ENCODE measurements at places on chromosomes 3 and 15.

DNA sequence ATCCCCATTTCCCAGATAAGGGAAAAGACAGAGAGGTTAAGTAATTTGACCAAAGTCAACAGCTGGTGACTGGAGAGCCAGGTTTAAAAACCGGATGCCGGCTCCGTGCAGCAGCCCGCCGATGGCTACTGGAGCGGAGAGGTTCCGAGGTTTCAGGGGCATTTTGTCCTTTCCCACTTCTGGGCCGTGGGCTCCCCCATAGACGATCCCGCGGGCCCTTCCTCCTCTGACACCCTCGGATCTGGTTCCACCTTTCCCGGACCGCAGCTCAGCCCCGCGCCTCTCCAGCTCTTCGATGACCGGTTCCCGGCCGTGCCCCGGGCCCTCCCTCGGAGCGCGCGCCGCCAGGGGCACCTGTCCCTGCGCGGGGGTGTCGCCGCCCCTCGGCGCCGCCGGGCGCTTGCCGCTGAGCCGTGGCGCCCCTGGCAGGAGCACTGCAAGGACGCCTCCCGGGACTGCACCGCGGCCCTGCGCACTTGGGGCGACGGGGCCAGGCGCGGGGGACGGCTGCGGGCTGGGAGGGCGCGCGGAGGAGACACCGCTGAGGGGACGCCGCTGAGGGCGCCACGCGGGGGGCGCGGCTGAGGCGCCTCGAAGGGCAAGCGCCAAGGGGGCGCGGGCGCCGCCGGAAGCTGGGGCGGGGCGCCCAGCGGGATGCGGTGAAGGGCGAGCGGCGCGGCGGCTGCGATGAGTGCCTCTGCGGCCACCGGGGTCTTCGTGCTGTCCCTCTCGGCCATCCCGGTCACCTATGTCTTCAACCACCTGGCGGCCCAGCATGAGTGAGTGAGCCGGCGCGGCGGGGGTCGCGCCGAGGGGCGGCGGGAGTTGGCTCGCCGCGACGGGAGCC is at the start of gene TM6SF1:
TM6SF1 (plus strand) TSS at position 652 of the 847 bp plus-strand sequence; CDS start at position 688, 36 bp downstream.
- no peak for DNase-seq

DNA sequence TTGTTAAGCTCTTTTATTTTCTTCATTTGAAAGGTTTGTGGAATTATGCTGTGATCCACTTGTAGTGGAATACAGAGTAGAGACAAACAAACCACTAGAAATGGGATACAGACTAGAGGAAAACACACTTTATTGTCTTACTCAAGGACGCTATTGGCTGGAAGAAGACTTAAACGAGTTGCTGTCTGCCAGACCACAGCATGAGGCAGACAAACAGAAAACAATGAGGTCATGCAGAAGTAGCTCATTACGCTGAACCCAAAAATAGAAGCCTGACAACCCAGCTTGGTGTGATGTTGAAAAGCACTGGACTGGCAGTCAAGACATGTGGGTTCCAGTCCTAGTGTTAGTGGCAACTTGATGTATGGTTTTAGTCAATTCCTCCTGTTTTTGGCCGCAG is 62.4 kb upstream of the P3H2 start:
- DNase-seq, result no peak

DNA sequence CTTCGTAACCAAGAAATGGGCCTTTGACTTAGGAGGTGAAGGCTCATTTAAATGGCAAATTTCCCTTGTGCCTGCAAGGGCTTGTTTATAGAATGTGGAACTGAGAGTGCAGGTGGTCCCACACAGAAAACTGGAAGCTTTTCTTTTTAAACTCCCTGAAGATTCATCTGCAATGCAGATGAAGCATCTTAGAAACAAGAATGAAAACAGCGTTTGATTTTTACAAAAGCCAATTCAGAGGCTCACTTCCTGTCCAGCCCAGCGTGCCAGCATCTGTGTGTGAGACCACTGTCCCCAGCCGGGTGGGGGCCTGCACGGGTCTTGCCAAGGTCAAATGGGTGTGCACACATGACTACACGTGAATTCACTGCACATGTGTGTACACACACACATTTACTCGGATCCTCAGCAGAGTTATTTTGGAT is 94.7 kb downstream of the LINGO1 start:
- no peak for DNase-seq

DNA sequence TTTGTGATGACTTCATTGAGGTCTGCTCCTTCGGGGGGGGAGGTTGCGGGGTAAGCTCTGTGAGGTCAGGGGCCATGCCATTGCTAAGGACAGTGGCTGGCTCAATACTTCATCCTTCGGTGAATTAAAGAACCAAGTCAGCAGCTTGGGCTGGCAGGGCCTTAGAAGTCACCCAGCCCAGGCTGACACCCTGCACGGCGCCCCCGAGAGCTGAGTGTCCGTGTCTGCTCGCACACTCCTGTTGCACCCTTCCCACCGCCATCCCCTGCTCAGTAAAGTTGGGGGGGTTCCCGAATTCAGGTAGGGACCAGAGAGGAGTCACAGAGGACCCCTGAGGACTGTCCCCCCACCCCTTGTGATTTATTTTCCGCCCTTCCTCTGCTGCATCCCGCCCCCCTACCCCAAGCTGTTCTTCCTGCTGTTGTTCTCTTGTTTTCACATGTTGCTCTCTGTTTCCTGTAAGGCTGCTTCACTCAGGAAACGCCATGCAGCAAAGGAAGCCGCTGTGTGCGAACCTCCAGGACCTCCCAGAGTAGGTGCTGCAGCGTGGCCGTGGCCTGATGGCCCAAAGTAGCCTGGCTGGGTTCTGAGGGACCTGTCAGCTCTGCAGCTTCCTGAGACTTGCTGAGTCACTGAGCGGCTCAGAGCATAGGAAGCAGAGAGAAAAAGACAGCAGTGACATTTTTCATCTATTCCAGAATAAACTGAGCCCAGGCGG is 14.4 kb downstream of the EFCC1 start:
- no peak for DNase-seq

DNA sequence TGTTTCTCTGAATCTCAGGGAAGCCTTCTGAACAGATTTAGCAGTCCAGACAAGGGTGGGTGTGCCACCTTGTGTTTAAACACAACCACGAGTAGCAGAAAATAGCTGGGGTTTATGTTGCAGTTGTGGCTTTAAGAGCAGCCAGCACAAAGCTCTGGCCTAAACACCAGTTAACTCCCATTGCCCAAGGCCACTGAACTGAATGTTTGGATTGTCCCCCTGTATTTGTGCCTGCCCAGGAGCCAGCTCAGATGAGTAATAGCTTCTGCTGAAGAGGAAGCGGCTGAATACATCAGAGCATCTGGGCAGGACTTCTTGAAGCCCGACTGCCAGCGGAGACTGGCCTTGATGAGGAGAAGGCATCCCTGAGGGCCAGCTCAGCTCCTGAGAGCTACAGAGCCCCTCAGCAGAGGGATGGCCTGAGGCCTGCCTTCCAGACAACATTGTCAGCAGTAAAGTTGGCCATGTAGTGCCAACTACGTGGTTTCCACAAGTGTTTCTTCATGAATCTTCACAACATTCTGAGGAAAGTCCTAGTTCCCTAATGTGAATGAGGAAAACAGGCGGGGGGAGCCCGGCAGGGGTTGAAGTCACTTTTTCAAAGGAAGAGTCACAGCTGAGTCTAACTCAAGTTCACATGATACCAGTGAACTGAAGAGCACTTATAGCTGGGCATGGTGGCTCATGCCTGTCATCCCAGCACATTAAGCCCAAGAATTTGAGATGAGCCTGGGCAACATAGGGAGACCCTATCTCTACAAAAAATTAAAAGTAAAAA is 65.8 kb upstream of the ZBTB38 start:
- DNase-seq, result no peak

DNA sequence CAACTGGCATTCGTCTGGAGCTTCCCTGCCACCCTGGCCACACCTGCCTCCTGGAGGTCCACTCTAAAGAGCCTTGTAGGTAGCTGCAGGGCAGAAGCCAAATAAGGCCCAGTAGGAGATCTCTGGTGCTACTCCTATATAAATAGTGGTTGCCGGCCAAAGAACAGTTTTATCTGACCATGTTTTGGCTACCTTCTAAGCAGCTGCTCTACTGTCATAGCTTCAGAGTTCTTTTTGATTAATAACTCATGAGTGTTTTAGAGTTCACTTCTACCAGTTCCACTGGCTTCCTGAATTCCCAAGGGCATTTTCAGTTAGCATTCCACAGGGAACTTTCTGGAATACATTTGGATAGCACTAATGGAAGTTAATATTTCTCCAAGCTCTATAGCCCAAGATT is 154.6 kb downstream of the B3GALNT1 start:
- no peak for DNase-seq

- DNase-seq, result no peak
These were observed 28.8 kb downstream of the LYSMD4 start for GRCh38 chr15:99704444-99704838.

DNA sequence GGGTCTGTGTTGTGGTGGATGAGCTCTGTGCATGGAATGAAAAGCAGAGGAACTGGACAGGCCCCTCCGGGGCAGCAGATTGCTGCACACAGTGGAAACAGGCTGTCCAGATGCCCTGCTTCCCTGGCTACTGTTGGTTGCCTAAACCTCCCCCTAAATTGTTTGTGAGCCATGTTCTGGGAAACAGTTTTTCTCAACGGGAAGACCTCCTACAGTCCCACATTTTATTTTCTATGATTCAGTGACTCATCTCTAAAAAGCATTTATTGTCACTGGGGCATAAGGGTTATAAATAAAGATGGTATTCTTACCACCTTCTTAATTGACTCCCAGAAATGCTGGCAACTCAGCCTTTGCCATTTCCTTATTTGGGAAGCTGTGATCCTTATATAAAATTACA is 20.3 kb upstream of the PTPN9 start:
- DNase-seq, result no peak

- DNase-seq, result no peak
These were observed 102.6 kb upstream of the KLHL25 start for GRCh38 chr15:85897207-85897894.

- DNase-seq, result no peak
These were observed 788.7 kb upstream of the DPPA4 start for GRCh38 chr3:110126065-110126464.

GRCh38 chr3:116281313-116282143 is 163.8 kb downstream of the LSAMP start:
- DNase-seq, result no peak

Data from central memory CD8-positive, alpha-beta T cell (primary cell).